Immature natural killer cell (primary cell): ENCODE measurements at places on chromosomes 12 and 14. TPM values are rescaled to one million over a fixed set of nuclear protein-coding genes. Genes with fewer than 3 reads are reported as not detected.

- peaks cover 5% of the 10 kb centered on the region for H3K36me3 ChIP-seq
- H3K27ac ChIP-seq, result no peak overlapping the region
- H3K4me3 ChIP-seq, result no peak overlapping the region
- peaks cover 1% of the 10 kb centered on the region for H3K27me3 ChIP-seq
- H3K4me1 ChIP-seq, result peaks cover 35% of the 10 kb centered on the region
Measured at GRCh38 chr14:92969430-92969829, 46.5 kb downstream of the CHGA start.

LRRIQ1 gene
- not detected for polyA plus RNA-seq

GRCh38 chr14:99605299-99605961 is 1.4 kb upstream of the CCDC85C start:
- H3K36me3 ChIP-seq, result no peaks in the 10 kb centered on the region
- no peaks in the 10 kb centered on the region for H3K27me3 ChIP-seq
- peak; percentile 67 for DNase-seq
- H3K4me3 ChIP-seq, result peak overlapping the region; percentile 84

SLC5A8 gene
- not detected for polyA plus RNA-seq

DNA sequence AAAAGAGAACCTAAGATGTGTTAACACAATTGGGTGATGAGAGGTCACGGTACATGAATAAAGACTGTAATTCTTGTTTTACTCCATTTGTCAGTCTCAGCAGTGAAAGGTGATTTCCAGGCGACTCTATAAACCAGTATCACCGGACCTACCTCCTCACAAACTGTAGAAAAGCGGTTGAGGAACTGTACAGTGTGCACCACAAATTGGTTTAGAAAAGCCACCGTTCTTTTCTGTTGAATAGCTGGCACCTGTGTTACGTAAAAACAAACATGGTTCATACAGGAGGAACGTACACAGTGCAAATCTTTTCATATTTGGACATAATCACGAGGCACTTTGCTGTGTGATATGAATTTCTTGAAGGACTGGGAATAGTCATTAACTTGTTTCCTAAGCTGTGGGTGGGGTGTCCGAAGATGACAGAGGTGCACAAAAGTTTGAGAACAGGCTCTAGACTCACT is 663 bp downstream of the WASHC3 start:
- peaks cover 36% of the 10 kb centered on the region for H3K4me1 ChIP-seq
- peaks cover 8% of the 10 kb centered on the region for H3K27me3 ChIP-seq
- DNase-seq, result peak; percentile 58
- H3K27ac ChIP-seq, result peak overlapping the region; percentile 97
- H3K36me3 ChIP-seq, result peaks cover 18% of the 10 kb centered on the region
- H3K4me3 ChIP-seq, result peak overlapping the region; percentile 96

GRCh38 chr12:5280086-5280485 is 151.8 kb upstream of the NTF3 start:
- H3K27ac ChIP-seq, result no peak overlapping the region
- no peaks in the 10 kb centered on the region for H3K4me1 ChIP-seq
- H3K4me3 ChIP-seq, result no peak overlapping the region
- H3K36me3 ChIP-seq, result no peaks in the 10 kb centered on the region

GRCh38 chr12:43434614-43435013 is 117.4 kb downstream of the ADAMTS20 start:
- H3K4me3 ChIP-seq, result no peak overlapping the region
- H3K4me1 ChIP-seq, result no peaks in the 10 kb centered on the region
- no peaks in the 10 kb centered on the region for H3K36me3 ChIP-seq
- DNase-seq, result no peak
- no peak overlapping the region for H3K27ac ChIP-seq
- no peaks in the 10 kb centered on the region for H3K27me3 ChIP-seq

GRCh38 chr12:104083769-104084475 is 19.6 kb downstream of the HCFC2 start:
- no peak overlapping the region for H3K27ac ChIP-seq
- DNase-seq, result no peak
- H3K4me3 ChIP-seq, result no peak overlapping the region
